ENCODE measurements at places on chromosomes 6 and 20.

GRCh38 chr6:84953111-84953755, 188.8 kb upstream of the TBX18 start:
- no peak for DNase-seq

DNA sequence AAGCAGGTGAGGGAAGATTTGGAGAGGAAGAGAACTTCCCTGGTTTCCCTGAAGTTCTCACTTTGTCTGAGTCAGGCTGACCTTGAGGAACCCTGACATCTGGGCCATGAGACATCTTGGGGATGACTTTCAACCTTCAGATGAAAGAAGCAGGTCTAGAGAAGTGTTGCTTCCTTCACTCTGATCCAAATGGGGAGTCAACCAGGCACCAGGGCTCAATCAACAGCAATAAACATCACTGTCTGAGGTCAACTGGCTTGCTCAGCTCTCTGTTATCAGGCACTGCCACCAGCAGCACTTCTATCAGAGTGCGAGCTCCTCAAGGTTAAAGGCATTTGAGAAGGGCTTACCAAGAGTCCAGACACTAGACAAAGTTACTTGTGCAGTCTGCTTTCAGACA, 6.3 kb downstream of the ACOT8 start:
- no peak for DNase-seq

DNA sequence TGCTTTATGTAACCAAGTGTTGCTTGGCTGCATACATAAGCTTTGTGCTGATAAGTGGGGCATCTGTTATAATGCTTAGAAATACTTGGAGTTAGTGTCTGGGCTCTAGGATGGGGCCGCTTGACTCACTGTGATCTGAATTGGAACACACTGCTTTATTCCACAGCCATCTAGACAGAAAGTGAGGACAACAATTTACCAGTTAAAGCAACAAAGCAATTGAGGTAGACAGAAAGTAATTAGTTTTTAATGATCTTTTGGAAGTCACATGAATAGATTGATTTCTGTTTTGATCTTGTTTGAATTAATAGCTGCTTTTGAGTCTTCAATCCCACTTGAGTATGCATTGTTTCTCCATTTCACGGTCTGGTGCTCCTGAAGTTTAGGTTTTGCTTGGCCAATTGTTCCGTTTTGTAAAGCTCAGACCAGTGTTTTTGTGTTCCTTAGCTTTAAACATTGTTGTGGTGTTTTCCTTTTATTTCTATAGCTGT, 157.5 kb downstream of the TRMT11 start:
- DNase-seq: no peak

- no peak for DNase-seq
Measured at GRCh38 chr6:126033696-126034095, 47.4 kb downstream of the TRMT11 start.

- peak; percentile 65 for DNase-seq
Measured at GRCh38 chr6:33126101-33126714, 50.4 kb downstream of the HLA-DPB1 start.

GRCh38 chr6:83310046-83310445, 116.9 kb downstream of the RWDD2A start:
- no peak for DNase-seq

DNA sequence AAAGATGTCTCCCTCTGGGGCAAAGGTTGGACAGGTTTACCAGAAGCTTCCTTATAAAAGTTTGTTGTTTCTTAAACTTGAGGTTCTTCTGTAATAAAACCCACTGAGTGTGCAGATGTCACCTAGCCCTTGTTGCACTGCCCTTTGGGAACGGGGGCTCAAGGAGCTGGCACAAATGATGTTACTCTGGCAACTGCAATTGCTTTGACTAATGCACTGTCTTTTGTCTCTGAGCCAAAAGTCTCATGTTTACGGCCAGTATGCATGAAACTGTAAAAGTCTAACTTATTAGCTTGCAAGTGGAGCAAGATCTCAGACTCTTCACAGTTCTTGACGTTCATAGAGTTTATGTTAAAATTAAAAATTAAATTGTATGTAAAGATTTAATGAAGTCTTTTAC, 655.7 kb downstream of the EPHA7 start:
- no peak for DNase-seq

DNA sequence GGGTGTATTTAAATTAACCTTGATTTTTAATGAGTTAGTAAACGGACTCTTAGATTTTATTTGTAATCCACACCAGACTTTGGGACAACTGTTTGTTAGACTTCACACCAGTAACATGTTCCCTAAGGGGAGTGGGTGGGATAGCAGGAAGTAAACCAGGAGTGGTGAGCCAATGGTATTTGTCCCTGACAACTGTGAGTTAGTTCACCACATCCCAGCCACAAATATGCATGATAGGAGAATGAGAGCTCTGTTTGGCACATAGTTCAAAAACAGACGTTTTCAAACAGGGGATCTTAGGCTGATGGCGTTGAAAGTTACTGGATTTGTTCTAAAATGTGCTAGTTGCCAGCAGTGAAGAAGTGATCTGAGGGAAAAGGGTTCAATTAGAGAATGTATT, 18.7 kb upstream of the COL10A1 start:
- no peak for DNase-seq

DNA sequence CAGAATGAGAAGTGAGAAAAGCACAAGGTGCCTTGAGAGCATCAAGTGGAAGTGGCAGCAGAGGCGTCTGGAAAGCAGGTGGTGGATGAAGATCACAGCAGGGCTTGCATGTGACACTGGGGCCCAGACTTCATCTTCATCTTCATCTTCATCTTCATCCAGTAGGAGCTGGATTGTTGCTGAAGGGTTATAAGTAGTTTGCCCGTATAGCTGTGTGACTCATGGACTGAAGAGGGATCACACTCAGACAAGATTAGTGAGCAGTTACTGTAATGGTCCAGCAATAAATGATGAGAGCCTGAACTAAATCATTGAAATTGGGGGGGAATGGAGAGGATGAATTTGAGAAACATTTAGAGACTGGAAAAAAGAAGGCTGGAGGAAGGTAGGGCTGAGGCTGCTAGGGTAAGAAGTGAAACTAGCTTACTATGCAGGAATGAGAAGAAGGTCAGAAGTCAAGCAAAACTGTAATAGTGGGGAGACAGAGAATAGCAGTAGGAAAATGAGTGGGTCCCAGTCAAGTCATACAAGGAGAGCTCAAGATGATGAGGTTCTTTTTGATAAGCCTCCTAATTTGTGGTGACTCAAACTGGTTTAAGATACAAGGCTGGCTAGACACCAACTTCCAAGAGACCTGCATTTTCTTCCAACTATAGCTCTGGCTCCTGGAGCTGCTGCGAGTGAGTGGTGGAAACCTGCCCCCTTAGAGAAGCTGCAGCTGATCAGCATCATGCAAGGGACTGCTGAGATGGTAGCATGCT, 92.3 kb upstream of the BEND6 start:
- DNase-seq: no peak

GRCh38 chr6:1485678-1486077, 96.3 kb downstream of the FOXF2 start:
- DNase-seq: no peak

Data from T-helper 9 cell (primary cell).